ENCODE measurements at places on chromosomes 2 and 18.

DNA sequence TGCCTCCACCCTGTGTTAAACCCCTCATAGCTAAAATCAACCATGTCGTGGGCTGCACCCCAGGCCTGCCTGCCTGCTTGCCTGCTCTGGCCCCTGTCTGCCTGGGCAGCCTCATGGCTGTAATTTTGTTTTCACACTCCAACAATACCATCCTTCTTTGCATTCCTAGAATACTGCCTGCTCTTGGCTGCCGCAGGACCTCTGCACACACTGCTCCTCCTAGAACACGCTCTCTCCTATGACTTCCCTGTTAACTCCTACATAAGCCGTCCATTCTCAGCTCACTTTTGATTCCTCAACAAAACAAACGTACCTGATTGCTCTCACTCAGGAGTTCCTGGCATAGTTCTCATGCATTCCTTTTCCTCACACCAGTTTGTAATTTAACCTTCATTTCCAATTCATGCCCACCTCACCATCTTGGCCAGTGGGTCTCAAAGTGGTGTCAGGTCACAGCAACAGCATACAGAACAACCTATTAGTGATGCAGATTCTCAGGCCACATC lies 2.5 kb downstream of the UXS1 start:
- no peak for DNase-seq

DNA sequence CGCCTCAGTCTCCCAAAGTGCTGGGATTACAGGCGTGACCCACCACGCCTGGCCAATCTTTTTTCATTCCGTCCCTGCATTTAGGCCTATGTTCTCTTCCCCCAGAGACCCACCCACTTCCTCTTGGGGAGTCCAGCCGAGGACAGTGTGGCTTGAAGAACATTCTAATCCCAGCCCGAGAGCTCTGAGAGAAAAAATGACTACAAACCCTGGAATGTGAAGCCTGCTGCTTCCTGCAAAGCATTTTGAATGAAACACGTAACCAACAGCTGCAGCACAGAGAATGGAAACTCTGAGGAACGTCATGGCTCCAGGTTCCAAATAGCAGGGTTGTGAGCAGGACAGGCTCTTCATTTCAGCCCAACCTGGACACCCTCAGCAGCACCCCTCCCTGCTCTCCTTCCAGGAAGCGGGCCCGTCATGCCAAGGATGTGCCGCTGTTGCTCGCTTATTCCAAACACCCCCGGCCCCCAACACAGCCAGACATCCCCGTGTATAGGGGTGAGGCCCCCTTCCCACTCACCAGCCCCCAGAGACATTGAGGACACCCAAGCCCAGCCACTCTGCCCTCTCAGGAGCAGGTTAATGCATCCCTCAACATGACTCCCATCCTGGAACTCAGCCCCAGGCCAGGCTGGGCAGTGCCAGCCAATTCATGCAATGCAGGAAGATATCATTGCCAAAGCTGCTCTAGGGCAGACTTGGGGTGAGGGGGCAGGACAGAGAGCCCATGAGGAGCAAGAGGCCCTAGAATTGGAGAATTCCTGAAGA lies 139.8 kb downstream of the ZFP36L2 start:
- peak; percentile 99 for DNase-seq

DNA sequence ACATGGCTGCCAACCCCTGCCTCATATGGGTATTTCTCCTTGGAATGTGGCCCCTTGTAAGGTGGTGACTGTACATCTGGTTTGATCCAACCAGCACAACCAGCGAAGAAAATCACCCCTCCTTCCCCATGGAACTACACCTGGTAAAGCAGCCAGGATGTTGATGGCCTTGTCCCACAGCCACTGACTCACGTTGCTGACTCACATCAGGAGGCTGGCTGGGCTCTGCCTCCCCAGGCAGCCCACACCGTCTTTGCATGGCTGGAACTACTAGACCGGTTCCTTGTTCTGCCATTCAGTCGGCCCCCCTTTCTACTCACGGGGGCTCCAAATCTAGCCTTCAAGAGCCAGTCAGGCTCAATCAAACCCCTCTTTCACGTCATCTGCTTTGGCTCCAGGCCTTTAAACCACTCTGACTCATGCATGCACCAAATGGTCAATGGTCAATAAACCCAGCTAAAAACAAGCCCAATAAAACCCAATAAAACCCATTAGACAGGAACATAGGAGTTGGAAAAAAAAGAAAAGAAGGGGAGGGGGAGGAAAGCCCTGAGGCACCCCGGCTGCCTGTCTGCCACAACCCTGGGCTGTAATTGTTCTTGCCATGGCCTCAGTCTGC lies 114.8 kb downstream of the PLB1 start:
- peak; percentile 39 for DNase-seq

DNA sequence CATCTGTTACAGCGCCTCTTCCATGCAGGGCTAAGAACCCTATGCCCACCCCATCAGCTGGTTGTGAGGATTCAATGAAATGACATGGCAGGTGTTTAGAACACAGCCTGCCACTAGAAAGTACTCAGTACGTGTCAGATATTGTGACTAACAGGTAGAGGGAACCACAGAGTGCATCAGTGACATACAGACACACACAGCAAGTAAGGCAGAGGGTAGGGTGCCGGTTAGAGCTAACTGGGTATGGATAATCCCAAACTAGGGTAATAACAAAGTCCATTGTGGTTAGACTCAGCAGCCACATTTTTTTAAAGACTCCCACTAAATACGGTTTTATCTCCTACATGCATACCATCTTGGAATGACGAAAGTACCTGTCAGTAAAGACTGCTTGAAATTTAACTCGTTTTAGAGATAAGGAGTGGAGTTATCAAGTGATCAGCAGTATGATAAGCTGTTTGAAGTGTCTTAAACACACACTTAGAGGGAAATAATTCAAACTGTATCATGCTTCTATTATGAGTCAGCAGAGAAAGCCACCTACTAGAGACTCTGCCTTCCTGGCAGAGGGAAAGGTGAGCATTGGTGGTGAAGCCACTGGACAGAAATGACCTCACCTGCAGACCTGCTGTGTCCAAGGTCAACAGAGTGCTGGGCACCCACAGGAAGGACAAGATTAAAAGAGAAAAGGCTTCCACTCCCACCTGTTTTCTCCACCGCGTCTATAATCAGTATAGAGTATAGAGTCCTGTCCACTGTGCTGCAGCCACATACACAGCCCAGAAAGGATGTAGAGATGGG lies 20.6 kb downstream of the MPPE1 start:
- no peak for DNase-seq

DNA sequence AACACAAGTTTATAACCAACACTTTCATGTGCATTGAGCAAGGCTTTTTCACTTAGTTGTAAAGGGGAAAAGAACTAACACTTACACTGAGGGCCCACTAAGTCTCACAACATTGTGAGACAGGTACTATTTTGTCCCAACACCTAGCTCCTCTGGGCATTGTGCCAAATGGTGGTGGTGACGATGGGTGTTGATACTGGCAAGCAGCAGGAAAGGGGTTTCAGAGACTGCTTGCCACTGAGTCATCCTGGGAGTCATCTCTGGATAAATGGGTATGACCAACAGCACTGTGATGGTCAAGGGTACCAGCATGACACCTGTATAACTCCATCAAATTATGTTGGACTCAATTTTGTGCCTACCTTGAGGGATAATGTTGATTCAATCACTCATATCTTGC lies 138.8 kb upstream of the ITGA6 start:
- no peak for DNase-seq

- no peak for DNase-seq
Observed at GRCh38 chr2:66667301-66667700, 232.4 kb downstream of the MEIS1 start.

GRCh38 chr2:113064898-113065297 lies 2.9 kb upstream of the IL1F10 start:
- no peak for DNase-seq

- no peak for DNase-seq
Observed at GRCh38 chr2:12642332-12642731, 74.4 kb upstream of the TRIB2 start.

DNA sequence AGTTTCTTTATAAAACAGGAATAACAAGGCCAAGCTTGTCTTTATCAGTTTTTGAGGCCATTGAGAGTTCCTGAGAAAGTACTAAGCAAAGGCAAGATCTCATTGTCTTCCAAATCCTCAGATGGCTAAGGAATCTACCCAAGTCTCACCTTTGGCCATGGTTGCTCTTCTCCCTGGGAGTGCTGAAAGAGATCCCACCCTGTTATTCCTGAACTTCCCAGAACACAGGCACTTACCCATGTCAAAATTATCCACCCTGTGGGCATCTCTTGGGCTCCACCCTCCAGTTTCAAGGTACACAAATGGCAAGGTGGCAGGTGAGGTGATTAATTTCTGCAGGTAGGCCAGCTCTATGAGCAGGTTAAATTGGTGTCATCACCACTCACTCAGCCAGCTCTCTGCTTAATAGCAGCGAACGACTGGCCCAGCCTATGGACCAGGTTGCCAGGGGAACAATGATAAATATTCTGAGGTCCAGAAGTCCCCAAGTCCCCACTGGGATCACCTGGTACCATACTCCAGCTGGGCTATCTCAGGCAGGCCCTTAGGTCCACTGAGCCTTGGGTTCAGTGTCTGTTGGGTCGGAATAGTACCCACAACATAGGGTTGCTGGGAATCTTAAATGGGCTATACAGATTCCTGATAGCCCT lies 2.3 kb upstream of the SPRED2 start:
- DNase-seq = no peak

DNA sequence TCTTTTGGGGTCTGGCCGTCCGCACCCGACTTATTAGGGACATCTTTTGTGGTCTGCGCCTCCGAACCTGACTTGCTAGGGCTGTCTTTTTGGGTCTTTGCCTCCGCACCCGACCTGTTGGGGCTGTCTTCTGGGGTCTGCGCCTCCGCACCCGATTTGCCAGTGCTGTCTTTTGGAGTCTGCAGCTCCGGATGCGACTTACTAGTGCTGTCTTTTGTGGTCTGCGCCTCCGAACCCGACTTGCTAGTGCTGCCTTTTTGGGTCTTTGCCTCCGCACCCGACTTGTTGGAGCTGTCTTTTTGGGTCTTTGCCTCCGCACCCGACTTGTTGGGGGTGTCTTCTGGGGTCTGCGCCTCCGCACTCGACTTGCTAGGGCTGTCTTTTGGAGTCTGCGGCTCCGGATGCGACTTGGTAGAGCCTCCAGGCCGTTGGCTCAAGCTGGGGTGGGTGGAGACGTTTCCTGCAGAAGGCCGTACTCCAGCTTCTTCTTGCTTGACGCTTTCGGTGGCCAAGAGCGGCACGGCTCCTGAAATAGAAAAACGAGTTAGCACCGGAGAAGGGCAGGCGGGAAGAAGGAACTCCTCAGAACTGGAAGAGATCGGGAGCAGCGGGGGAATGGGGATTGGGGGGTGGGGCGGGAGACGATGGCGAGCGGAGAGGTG lies 498 bp downstream of the TGOLN2 start:
- DNase-seq = peak; percentile 1

- DNase-seq = peak; percentile 34
Observed at GRCh38 chr2:173969886-173970285, 4.7 kb upstream of the SP3 start.

DNA sequence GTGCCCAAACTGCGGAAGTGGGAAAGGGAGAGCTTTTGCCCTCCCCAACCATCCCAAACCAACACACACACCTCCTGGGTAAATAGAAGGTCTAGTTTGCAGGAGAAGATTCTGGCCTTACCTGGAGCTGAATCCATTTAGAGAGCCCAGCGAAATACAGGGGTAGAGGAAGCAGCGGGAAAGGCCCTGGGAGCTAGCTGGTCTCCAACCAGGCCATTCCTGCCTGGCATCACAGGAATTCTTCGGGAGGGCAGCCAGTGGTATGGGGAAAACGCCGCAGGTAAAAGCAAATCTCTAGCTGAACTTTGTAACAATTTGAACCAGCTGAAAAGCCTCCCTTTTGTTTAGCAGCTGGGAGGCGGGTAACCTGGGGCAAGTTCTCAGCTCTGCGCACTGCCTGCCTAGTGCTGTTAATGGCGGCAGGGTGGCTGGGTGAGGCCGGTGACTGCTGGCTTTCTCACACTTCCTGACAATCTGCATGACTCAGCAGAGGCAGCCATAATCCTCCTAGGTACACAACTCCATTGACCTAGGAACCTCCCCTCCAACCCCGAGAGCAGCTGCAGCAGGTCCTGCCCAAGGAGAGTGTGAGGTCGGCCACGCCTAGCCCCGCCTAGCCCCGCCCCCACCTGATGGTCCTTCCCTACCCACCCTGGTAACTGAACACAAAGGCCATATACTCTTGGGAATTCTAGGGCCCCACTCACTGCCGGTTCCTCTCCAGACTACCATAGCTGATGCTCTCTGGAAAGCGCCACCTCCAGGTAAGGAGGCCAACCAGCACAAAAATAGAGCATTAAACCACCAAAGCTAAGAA lies 483.8 kb upstream of the REG3G start:
- no peak for DNase-seq

- DNase-seq = no peak
Observed at GRCh38 chr2:240298803-240299709, 136.4 kb upstream of the GPC1 start.

GRCh38 chr18:77337604-77338003 lies 88.0 kb downstream of the GALR1 start:
- no peak for DNase-seq

DNA sequence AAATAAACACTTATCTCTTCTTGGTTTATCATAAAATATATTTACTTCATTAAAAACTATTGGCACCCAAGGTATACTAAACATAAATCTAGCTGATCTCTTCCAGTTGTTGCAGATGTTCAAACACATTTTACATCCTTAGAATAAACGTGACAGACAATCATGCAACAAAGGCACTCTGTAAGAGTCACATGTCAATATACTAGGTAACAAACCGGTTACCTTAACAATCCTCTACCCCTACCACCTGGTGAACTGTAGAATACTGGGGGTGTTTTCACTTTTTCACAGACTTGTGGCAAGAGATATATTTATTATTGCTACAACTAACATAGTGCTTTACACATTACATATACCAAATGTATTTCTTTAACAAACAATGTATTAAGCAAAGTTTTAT lies 15.8 kb downstream of the STK17B start:
- no peak for DNase-seq

DNA sequence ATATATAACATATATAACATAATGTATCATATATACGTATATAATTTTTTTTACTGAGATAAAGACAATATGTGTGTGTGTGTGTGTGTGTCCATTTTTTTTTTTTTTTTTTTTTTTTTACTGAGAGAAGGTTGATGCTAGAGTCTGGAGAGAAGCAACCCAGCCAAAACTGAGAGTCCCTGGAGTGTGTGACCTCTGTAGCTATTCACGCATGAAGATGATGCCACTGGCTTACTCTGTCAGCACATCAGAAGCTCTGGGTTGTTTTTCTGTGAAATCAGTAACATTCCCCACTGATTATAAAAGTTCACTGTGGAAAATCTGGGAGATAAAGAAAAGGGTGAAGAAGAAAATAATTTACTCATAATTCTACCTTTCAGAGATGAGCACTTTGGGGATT lies 27.2 kb downstream of the CCDC195 start:
- no peak for DNase-seq

GRCh38 chr2:30179536-30179935 lies 32.7 kb downstream of the YPEL5 start:
- DNase-seq = no peak

DNA sequence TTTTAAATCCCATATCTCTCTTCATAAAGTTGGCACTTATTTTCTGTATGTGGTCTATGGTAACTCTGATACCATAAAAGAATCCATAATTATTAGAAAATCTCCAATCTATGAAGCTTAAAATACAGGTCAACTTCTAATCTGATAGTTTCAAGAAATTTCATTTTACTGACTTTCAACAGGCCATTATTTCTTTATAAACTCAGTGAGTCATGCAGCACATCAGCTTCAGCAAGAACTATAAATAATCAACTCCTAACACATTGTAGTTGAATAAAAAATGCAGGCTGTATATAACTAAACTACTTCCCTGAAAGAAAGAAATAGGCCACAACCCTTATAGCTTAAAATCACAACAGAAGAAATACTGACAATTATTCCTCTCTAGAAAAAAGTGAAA lies 204.3 kb upstream of the CCDC150 start:
- DNase-seq = no peak

- no peak for DNase-seq
Observed at GRCh38 chr2:75099521-75099922, 99.8 kb downstream of the TACR1 start.
